Liver (tissue), 10 donors: ENCODE measurements at places on chromosomes 2 and 18. TPM values are rescaled to one million over a fixed set of nuclear protein-coding genes. Genes with fewer than 3 reads are reported as not detected.

GKN2 gene
- total RNA-seq: not detected

GRCh38 chr18:78908462-78909260 lies 71.0 kb upstream of the SALL3 start:
- no peak for DNase-seq

DNA sequence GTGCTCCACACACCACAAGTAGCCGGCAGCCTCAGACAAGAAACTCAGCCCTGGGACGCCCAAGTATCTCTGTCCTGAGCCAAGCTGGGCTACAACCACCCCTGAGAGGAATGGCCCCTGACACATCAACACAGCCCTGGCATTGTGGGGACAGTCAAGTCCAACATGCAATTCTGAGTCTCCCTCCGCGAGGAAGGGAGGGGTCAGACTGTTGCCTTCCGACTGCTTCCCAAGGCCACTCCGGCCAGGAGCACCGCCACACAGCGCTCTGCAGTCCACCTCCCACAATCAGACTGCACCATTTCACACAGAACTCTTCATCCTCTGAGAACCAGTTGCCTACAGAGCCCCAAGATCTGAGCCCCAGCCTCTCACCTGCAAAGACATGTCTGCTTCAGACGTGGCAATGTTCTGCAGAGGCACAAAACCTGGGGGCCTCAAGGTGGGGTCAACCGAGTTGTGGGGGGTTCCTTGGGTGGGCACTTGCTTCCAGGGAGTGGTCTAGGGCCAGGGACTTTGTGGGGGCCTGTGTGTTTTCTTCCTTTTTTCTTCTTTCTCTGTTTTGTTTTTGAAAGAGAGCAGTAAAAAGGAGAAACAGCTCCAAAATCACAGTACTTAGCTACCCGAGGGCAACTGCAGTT lies 76.7 kb upstream of the SALL3 start:
- DNase-seq: no peak

GRCh38 chr2:71832388-71832787 lies 315.3 kb downstream of the CYP26B1 start:
- DNase-seq: no peak
